Transverse colon (tissue), 4 donors: ENCODE measurements at places on chromosomes 6 and 20. TPM values are rescaled to one million over a fixed set of nuclear protein-coding genes. Genes with fewer than 3 reads are reported as not detected.
A peak's percentile ranks its signal among the peaks of the same experiment; 100 is the strongest.

GRCh38 chr6:74166849-74167248, 470.8 kb downstream of the CD109 start:
- no peak overlapping the region for H3K27ac ChIP-seq
- no peaks in the 10 kb centered on the region for H3K36me3 ChIP-seq
- H3K4me1 ChIP-seq = no peaks in the 10 kb centered on the region
- DNase-seq = no peak
- no peaks in the 10 kb centered on the region for H3K27me3 ChIP-seq
- H3K4me3 ChIP-seq = no peak overlapping the region

DNA sequence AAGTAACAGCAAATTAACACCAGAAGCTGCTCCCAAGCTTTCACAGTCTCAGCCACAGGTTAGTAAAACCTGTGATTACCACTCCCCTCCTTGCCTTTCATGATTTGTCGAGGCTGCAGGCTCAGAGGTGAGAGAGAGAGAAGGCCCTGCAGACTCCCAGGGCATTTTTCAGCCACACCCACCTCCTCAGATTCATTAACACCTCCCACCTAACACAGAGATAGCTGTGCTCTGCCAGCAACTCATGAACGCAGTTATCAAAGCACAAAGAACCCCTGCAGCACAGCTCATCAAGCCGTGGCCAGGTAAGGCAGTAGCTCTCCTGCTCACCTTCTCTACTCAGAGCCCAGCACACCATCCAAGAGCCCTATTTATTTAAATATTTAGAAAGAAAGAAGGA, 27.1 kb downstream of the F13A1 start:
- no peaks in the 10 kb centered on the region for H3K4me1 ChIP-seq
- no peak for DNase-seq
- H3K4me3 ChIP-seq = no peak overlapping the region
- H3K27me3 ChIP-seq = no peaks in the 10 kb centered on the region

GRCh38 chr6:36336779-36337241, at the start of gene BNIP5:
Gene BNIP5 (minus strand): TSS chr6:36336888. CDS start chr6:36330690, 6,198 bp downstream.
- peak; percentile 77 for DNase-seq
- no peaks in the 10 kb centered on the region for H3K36me3 ChIP-seq
- no peaks in the 10 kb centered on the region for H3K27me3 ChIP-seq
- H3K4me3 ChIP-seq = no peak within 1 kb of the TSS

GRCh38 chr6:26401389-26401986, 587 bp upstream of the BTN3A1 start:
- peak overlapping the region; percentile 88 for H3K27ac ChIP-seq
- peak overlapping the region; percentile 86 for H3K4me3 ChIP-seq

- H3K36me3 ChIP-seq = no peaks in the 10 kb centered on the region
- no peak overlapping the region for H3K4me3 ChIP-seq
- no peak for DNase-seq
Observed at GRCh38 chr6:106468935-106469334, 108.4 kb downstream of the CRYBG1 start.

DNA sequence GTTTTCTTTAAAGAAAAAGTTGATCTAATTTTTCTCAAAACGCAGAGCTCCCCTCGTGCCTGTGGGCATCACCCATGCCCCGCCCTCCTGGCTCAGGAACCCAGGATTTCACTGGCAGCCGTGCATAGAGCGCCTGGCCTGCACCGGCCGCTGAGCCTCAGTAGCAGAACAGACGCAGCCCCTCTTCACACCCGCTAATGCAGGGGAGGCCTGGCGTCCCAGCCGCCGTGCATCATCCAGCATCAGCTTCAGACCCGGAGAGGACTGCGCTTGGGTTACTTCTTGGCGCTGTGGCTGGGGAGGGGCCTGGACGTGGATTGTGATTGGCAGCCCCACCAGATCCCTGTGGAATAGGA, 18.1 kb downstream of the RBM38 start:
- no peak overlapping the region for H3K4me3 ChIP-seq
- H3K4me1 ChIP-seq = no peaks in the 10 kb centered on the region
- no peaks in the 10 kb centered on the region for H3K27me3 ChIP-seq
- H3K27ac ChIP-seq = peak overlapping the region; percentile 62

DNA sequence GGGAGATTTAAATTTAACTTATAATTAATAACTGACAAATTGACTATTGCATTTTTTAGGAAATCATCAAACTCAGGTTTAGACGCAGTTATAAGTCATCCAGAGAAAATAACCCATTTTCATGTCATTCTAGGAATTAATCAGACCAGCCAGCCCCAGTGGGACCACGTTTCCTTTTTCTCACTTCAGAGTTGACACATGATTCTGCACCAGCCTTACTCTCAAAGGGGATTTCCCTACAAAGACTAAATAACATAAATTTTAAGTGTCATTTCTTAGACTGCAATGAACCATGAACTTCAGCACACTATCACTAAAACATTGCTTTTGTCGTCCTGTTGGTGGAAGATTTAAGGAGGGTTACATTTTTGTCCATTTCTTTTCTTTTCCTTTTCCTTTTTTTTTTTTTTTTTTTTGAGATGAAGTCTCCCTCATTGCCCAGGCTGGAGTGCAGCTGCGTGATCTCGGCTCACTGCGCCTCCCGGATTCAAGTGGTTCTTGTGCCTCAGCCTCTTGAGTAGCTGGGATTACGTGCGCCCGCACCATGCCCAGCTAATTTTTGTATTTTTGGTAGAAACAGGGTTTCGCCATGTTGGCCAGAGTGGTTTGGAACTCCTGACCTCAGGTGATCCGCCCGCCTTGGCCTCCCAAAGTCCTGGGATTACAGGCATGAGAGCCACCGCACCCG, 3.6 kb downstream of the IPCEF1 start:
- H3K27ac ChIP-seq = no peak overlapping the region
- no peak overlapping the region for H3K4me3 ChIP-seq
- no peaks in the 10 kb centered on the region for H3K27me3 ChIP-seq

GRCh38 chr6:72102561-72102960, 216.2 kb downstream of the RIMS1 start:
- DNase-seq = no peak
- H3K4me3 ChIP-seq = no peak overlapping the region
- no peaks in the 10 kb centered on the region for H3K27me3 ChIP-seq
- H3K4me1 ChIP-seq = no peaks in the 10 kb centered on the region

DNA sequence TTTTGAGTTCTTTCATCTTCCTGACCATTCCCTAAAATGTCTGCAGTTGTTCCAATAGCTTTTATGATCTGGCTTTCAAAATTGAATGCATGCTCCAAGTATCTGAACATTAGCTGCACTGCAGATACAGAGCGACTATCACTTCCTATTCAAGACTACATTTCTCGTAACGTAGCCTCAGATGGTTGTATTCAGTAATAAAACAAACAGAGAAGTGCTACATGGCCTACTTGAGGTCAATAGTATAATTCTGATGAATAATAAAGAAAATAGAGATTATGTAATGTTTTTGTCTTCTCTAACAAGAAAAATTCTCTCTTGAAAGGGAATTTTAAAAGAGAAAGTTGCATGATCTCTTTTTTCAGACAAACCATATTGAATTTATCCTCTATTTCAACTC, 333.9 kb upstream of the IRAK1BP1 start:
- H3K4me1 ChIP-seq = no peaks in the 10 kb centered on the region
- no peak overlapping the region for H3K4me3 ChIP-seq
- DNase-seq = no peak

DNA sequence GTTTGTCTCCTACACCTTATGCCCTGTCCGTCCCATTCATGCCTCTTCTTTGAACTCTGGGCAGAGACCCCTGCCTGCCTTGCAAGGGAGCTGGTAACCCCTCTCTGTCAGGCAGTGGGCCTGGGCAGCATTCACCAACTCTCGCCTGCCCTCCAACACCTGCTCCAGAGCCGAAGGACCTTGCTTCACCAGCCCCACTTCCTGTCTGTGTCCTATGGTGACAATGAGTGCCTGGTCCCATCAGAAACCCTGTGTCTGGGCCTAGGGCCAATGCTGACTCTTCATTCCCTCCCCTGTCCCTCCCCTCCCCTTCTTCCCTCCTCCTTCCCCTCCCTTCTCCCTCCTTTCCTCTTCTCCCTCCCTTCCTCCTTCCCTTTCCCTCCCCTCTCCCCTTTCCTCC, 22.8 kb upstream of the PCMTD2 start:
- no peak overlapping the region for H3K4me3 ChIP-seq
- no peak for DNase-seq
- no peaks in the 10 kb centered on the region for H3K36me3 ChIP-seq
- no peak overlapping the region for H3K27ac ChIP-seq
- no peaks in the 10 kb centered on the region for H3K4me1 ChIP-seq

- no peak overlapping the region for H3K27ac ChIP-seq
- no peak overlapping the region for H3K4me3 ChIP-seq
- no peaks in the 10 kb centered on the region for H3K27me3 ChIP-seq
Observed at GRCh38 chr6:105911106-105911629, 175.0 kb upstream of the PRDM1 start.

DNA sequence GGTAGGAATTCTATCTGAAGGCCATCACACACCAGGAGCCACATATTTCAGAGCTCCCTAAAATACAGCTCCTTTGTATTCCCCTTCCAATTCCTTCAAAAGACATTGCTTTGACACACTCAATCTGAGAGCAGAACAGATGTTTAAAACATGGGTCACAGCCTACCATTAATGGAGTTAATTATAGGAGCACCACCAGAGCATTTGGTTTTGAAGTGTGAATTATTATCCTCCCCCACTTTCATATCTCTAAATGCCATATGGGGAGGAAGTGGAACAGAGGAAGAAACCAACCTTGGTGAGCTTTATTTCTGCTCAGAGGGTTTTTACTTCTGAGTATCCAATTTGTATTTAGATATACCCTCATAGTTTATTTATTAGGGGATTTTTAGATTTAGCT, 50.7 kb upstream of the TNFRSF21 start:
- H3K4me1 ChIP-seq = no peaks in the 10 kb centered on the region
- no peaks in the 10 kb centered on the region for H3K27me3 ChIP-seq
- H3K4me3 ChIP-seq = no peak overlapping the region
- H3K27ac ChIP-seq = no peak overlapping the region
- H3K36me3 ChIP-seq = no peaks in the 10 kb centered on the region

GRCh38 chr20:973785-974194, 28.3 kb downstream of the RSPO4 start:
- H3K27ac ChIP-seq = no peak overlapping the region
- DNase-seq = peak; percentile 12
- H3K27me3 ChIP-seq = no peaks in the 10 kb centered on the region
- no peak overlapping the region for H3K4me3 ChIP-seq
- H3K4me1 ChIP-seq = no peaks in the 10 kb centered on the region

DNA sequence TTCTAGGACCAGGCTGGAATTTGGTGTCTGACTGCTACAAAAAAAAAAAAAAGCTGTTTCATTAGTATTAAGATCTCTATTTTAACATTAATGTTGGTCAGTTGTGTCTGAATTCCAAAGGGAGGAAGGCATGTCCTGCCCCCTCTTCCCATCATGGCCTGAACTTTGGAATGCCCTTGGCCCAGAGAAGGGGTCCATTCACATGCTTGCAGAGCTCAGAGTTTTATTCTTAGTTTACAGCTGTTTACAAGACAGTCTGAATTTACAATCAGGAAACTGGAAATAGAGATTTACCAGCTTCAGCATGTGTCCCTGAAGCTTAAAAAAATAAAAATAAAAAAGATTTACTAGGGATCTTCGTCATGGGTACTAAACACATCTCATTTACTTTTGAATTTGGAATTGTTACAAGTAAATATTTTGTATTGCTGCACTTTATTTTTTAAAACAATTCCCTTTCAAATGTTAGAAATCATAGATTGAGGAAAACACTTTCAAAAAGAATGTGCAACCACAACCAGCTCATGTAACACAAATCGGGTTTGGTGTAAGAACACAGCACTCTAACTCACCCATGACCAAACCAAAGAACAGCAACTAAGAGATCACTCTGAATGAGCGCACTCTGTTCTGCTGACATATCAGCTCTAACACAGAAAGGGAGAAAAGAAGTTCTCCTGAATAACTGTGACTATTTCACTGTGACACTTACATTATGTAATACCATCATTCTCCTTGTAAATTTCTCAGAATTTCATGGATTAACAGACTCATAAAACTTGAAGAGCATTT, 6.6 kb upstream of the SERPINB6 start:
- no peak for DNase-seq
- H3K27me3 ChIP-seq = no peaks in the 10 kb centered on the region
- no peaks in the 10 kb centered on the region for H3K36me3 ChIP-seq

- H3K27me3 ChIP-seq = no peaks in the 10 kb centered on the region
- no peak overlapping the region for H3K4me3 ChIP-seq
- no peaks in the 10 kb centered on the region for H3K4me1 ChIP-seq
- no peaks in the 10 kb centered on the region for H3K36me3 ChIP-seq
- DNase-seq = no peak
Observed at GRCh38 chr6:36824253-36824652, 15.0 kb downstream of the CPNE5 start.

- no peak overlapping the region for H3K4me3 ChIP-seq
- H3K27ac ChIP-seq = no peak overlapping the region
- DNase-seq = no peak
Observed at GRCh38 chr6:139685009-139685408, 310.6 kb upstream of the CITED2 start.

GRCh38 chr6:31465718-31466117, 32.2 kb upstream of the MICB start:
- H3K4me3 ChIP-seq = no peak overlapping the region
- H3K27ac ChIP-seq = no peak overlapping the region
- H3K36me3 ChIP-seq = no peaks in the 10 kb centered on the region
- H3K27me3 ChIP-seq = no peaks in the 10 kb centered on the region

DNA sequence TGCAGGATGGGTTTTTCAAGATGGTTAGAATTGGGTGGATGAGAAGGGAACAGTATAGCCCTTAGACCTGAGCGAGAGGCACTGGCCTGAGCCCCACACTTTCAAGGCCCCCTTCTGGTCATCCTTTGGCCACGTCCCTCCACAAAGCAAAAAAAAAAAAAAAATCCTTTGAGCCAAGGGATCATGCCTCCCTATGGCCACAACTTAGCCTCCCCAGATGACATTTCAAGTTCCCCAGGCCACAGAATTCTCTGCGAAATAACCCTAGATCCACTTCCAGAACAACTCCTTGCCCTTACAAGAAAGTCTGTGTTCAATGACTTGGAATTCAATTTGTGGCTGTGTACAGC, 30.4 kb downstream of the ELOVL2 start:
- DNase-seq = no peak
- no peak overlapping the region for H3K4me3 ChIP-seq
- no peak overlapping the region for H3K27ac ChIP-seq
- peaks cover 34% of the 10 kb centered on the region for H3K27me3 ChIP-seq

The PLCB1 gene
- total RNA-seq = 17.1 TPM

The ZNF165 gene
- total RNA-seq = 4.1 TPM

The KHDRBS2 gene
- total RNA-seq = 1.6 TPM
